Activated CD4-positive, alpha-beta T cell treated with anti-CD3 and anti-CD28 coated beads, Interleukin-10, Interleukin-2, amounts not matched to agents 100 ng/mL and 50 ng/mL, durations not matched to agents 16 hours and 8 hours (primary cell): ENCODE measurements at places on chromosomes 5 and 9.

DNA sequence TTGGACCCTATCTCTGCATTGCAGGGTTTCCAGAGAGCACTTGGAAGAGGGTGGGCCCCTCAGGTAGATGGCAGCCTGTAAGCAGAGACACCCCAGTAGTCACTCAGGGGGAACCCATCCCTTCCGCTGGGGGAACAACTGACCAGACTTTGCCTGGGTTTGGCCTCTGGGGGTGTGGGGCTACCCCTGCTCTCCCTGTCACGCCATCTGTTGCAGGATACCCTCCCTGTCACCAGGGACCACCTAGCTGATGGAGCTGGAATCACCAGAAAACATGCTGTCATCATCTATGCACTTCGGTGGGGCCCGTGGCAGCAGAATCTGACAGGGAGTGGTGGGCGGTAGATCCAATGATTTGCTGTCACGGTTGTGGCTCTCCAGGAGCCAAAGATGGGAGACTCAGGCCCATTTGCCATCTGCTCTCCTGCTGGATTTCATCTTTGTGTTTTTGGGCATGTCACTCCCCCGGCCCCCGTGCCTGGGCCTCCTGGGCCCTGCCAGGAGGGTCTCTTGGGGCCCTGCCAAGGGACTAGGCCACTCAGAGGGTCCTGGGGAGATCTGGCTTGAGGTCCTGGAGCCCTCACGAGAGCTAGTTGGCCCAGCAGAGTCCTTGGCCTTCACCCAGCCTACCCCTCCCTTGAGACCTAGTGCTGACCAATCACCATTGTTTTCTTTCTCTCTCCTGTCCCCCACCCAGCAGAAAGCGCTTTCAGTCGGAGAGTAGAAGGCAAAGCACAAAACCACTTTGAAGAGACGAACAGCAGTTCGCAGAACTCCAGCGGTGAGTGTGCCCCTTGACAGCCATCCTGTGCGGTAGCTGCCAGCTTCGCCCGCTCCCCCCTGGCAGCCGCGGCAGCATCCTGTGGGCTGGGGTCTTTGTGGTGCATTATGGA is 45.9 kb downstream of the AMBP start:
- no peak for DNase-seq

DNA sequence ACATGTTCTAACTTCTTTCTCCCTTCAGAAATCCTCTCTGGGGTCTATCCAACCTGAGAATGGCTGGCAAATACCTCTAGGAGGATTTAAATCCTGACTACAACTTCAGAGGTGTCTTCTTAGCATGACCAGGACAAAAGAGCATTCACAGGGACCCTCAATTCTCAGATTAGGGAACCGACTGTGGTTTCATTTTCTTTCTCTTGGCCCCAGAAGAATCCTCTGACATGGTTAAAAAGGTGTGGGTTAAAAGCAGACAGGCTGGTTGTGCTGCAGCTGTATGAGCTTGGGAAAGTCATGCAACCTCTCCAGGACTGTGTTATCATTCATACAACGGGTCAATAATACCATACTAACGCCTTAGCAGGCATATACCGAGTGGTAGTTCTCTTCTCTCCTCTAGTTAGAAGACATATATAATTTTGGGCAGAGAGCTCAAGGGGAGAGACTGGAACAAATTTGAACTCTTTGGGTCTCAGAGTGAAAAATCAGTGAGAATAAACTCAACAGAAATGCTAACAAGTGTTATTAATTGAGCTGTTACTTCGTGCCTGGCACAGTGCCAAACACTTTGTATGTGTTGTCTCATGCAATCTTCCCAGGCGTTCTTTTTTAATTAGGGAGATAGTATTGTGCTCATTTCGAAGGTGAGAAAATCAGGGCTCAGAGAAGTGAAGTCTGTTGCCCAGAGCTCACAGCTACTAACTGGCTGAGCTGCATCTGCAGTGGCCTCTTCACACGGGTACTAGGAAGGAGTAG is 35.2 kb downstream of the INSYN2B start:
- DNase-seq: no peak

GRCh38 chr9:13863112-13863511 is 450.8 kb downstream of the NFIB start:
- DNase-seq: no peak

DNA sequence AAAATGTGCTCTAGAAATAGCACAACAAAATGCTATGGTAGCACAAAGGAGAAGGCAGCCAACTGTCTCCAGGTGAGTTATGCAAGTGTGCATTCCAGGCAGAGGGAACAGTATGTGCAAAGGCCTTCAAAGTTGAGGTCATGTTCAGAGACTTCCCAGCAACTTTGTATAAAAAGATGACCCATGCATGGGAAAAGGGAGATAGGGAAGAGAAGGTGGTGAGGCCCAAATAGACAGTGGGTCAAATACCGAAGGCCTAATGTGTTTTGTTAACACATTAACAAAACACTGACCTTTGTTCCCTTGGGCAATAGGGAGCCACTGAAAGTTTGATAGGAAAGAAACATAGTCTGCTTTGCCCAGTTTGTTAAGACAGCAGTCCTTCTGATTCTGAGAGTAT is 445.3 kb downstream of the EBF1 start:
- DNase-seq: no peak

DNA sequence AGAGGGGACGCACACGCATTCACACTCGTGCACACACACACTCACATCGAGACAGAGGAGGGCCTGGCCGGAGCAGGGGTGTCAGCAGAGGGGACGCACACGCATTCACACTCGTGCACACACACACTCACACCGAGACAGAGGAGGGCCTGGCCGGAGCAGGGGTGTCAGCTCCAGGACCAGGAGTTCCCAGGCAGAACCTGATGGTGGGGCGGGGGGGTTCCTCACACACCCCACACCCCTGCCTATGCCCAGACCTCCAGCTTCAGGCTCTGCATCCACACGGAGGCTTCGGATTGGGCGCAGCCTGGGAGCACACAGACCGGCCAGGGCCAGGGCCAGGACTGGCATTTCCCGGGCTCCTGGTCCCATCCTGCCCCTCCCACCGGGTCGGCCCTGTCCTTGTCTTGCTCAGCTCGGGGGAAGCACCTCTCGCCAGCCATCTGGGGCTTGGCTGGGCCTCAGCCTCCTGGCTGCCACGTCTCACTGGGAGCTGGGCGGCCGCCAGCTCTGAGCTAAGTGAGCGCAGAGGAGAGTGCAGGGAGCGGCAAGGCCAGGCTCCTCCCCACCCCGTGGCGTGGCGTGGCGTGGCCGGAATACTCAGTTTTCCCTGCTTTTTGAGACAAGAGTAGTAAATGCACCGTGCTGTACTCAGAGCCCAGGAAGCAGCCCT is 31.3 kb downstream of the ADAMTS2 start:
- DNase-seq: no peak

DNA sequence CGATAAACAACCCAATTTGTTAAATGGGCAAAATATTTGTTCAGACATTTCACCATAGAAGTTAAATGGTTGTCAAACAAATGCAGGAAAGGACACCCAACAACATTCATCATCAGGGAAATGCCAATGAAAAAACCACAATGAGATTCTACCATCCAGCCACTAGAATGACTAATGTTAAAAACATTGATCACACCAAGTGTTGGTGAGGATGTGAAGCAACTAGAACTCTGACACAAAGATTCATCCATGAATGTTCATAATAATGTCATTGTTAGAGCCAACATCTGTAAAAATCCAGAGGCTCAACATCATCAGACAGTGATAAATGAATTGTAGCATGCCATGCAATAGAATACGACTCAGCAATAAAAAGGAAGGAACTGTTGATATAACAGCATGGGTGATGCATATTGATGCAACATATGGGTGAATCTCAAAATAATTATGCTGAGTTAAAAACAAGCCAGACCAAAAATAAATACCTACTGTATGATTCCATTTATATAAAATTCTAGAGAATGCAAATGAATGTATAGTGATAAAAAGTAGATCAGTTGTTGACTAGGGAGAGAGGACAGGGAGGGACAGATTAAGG is 55.9 kb upstream of the UNC5A start:
- DNase-seq: no peak

- DNase-seq: no peak
Measured at GRCh38 chr5:73494721-73495120, 3.5 kb upstream of the BTF3 start.

- DNase-seq: no peak
Measured at GRCh38 chr5:65032250-65032649, 263.5 kb downstream of the CWC27 start.
